ENCODE measurements at places on chromosomes 5 and 9.

DNA sequence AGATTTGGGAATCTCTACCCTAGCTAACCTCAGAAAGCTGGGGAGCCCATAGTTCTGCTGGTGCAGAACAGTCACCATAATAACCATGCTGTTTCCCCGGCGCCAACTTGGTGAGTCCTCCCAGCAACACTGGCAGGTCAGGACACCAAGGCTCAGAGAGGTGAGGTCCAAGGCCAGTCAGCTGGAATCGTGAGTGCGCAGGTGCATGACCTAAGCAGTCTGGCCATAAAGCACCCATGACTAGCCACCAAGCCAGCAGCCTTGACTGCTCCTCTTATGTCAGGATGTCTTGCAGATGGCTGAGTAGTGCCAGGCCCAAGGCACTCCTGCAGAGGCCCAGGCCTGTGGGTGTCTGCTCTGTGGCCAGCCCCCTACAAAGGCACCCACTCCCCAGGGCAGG is 2.6 kb downstream of the RNF44 start:
- peak overlapping the region; percentile 100 for H3K27ac ChIP-seq
- no peak for DNase-seq
- H3K4me1 ChIP-seq = peaks cover 60% of the 10 kb centered on the region
- peak overlapping the region; percentile 96 for H3K4me3 ChIP-seq
- H3K27me3 ChIP-seq = no peaks in the 10 kb centered on the region

DNA sequence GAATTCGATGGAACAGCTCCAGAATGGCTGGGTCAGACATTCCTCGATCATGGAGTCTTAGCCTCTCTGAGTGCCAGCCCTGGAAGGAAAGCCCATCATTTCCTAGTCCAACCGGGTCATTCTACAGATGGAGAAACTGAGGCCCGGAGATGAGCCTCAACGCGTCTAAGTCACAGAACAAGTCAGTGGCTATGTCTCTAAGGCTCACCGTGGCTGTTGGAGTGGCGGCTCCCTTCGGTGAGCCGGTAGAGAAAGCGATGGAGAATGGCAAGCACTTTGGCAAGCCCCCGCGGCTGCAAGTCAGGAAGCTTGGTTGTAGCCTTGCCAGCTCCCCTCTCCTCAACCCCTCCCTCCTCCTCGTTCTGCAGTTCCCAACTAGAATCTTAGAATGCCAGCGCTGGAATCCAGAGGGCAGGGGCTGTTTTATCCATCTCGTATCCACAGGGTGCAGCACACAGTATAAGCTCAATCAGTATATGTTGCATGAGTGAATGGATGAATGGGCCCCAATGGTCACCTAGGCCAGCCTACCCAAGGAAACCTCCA is 438 bp upstream of the ARSI start:
- H3K27ac ChIP-seq = no peak overlapping the region
- H3K4me1 ChIP-seq = no peaks in the 10 kb centered on the region
- no peaks in the 10 kb centered on the region for H3K36me3 ChIP-seq
- peaks cover 58% of the 10 kb centered on the region for H3K27me3 ChIP-seq
- no peak overlapping the region for H3K4me3 ChIP-seq

GRCh38 chr5:32443145-32443540 is 1.4 kb downstream of the ZFR start:
- H3K27ac ChIP-seq = peak overlapping the region; percentile 90
- DNase-seq = no peak
- H3K27me3 ChIP-seq = peaks cover 16% of the 10 kb centered on the region
- peaks cover 34% of the 10 kb centered on the region for H3K4me1 ChIP-seq
- H3K36me3 ChIP-seq = peaks cover 16% of the 10 kb centered on the region

DNA sequence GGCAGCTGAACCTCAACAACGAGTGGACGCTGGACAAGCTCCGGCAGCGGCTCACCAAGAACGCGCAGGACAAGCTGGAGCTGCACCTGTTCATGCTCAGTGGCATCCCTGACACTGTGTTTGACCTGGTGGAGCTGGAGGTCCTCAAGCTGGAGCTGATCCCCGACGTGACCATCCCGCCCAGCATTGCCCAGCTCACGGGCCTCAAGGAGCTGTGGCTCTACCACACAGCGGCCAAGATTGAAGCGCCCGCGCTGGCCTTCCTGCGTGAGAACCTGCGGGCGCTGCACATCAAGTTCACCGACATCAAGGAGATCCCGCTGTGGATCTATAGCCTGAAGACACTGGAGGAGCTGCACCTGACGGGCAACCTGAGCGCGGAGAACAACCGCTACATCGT is 12.4 kb upstream of the PHYHD1 start:
- H3K27me3 ChIP-seq = no peaks in the 10 kb centered on the region
- no peak overlapping the region for H3K4me3 ChIP-seq
- peaks cover 66% of the 10 kb centered on the region for H3K36me3 ChIP-seq
- no peak overlapping the region for H3K27ac ChIP-seq

- DNase-seq = no peak
- H3K27me3 ChIP-seq = no peaks in the 10 kb centered on the region
- H3K4me3 ChIP-seq = no peak overlapping the region
- H3K36me3 ChIP-seq = no peaks in the 10 kb centered on the region
Measured at GRCh38 chr9:105299190-105299854, 54.9 kb downstream of the SLC44A1 start.

GRCh38 chr9:111438541-111439235 is 45.5 kb downstream of the ECPAS start:
- no peak overlapping the region for H3K27ac ChIP-seq
- no peaks in the 10 kb centered on the region for H3K4me1 ChIP-seq
- no peak overlapping the region for H3K4me3 ChIP-seq

- no peaks in the 10 kb centered on the region for H3K4me1 ChIP-seq
- no peak for DNase-seq
- H3K4me3 ChIP-seq = no peak overlapping the region
Measured at GRCh38 chr9:129720181-129720864, 32.5 kb downstream of the PTGES start.

DNA sequence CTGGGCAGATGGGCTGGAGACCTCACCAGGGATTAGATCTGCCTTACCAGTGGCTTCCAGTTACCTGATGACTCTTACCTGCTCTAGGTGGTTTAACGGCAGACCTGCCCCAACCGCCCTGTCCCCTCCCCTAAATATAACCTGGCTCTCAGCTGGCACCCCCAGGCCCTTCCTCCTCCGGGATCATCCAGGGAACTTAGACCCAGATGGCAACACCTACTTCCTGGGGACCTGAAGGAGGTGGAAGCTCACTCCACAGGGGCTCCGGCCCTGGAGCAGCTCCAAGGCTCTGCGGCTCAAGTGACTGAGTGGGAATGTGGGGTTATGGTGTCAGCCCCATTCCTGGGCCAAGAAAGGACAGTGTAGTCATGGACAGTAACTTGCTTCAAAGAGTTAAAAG is 130.4 kb downstream of the OLFM1 start:
- H3K4me1 ChIP-seq = no peaks in the 10 kb centered on the region
- peaks cover 19% of the 10 kb centered on the region for H3K27me3 ChIP-seq
- no peak overlapping the region for H3K27ac ChIP-seq
- no peak overlapping the region for H3K4me3 ChIP-seq

GRCh38 chr5:80355686-80356085 is 35.9 kb downstream of the SPZ1 start:
- peaks cover 7% of the 10 kb centered on the region for H3K27me3 ChIP-seq
- DNase-seq = no peak
- no peaks in the 10 kb centered on the region for H3K4me1 ChIP-seq

GRCh38 chr9:15357050-15357653 is 50.1 kb upstream of the TTC39B start:
- H3K27ac ChIP-seq = no peak overlapping the region
- H3K4me3 ChIP-seq = no peak overlapping the region
- no peaks in the 10 kb centered on the region for H3K36me3 ChIP-seq
- H3K4me1 ChIP-seq = peaks cover 26% of the 10 kb centered on the region
- peak; percentile 32 for DNase-seq
- H3K27me3 ChIP-seq = no peaks in the 10 kb centered on the region

DNA sequence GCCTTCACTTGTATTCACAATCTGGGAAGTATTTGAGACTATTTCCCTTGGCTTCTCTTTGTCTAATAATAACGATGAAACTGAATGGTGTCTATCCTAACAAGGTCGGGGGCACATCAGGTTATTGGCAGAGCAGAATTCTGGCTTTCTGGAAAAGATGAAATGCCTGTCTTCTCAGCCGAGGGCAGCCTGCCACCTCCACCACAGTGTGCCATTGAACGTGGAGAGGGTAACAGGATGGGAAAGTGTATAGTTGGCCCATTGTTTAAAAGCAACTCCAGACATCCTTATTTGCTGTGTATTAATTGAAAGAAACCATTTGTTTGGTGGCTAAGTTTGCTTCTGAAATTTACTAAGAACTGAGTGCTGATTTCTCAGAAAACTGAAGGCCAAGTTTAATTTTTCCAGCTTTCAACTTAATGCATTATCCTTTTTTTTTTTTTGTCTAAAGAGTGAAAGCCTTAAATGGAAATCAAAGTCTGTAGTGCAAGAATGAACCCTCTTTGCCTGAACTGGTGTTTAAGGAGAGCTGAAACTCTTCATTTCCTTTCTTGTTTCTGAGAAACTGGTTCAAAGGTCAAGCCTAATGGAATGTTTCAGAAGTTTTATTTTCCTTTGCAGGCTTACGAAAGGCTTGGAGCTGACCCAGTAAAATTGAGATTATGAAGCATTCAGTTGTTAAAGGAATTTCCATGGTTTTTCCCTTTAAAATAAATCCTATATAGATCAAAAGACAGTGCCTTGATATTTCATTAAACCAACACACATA is 563.7 kb upstream of the DAP start:
- H3K27me3 ChIP-seq = no peaks in the 10 kb centered on the region
- no peak overlapping the region for H3K27ac ChIP-seq
- H3K4me1 ChIP-seq = no peaks in the 10 kb centered on the region
- DNase-seq = no peak

DNA sequence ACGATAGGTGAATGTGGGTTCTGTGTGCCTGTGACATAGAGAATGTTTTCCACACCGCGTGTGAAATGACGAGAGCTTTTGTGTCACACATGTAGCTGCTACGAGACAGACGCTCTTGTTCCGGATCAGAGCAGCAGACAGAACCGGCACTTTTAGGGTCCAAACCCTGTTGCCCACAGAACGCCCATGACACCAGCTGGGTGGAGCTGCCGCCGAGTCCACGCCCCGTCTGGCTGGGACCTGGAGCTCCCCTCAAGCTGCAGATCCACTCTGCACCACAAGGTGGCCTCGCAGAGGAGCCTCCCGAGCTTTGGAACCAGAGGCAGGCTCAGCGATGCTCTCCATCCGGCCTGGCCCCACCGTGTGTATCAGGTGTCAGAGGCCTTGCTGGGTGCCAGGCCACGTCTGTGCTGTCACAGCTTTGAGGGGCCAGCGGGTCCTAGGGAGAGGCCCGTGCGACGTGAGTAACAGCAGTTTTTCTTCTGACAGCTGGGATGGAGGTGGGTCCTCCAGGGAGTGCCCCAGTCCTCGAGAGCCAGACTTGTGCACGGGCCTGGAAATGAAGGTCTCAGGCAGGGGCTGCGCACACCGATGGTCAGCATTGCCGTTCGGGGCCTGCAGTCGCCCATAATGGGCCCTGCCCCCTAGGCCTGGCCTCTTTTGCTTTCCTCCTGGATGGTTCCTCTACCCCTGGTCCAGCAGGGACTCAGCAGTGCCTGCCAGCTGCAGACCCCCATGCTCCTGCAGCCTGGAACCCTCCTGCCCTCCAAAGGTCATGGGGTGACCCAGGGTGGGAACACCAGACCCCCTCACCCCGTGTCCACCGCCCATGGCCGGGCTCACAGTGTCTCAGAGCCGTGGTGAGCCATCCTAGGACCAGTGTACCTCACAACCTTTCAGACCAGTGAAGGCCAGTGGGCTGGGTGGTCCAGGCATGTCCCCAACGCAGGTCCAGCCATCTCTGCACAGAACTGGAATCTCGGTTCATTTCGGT is 2.5 kb upstream of the LRRC14B start:
- no peaks in the 10 kb centered on the region for H3K36me3 ChIP-seq
- no peak overlapping the region for H3K27ac ChIP-seq
- DNase-seq = peak; percentile 93
- H3K27me3 ChIP-seq = peaks cover 31% of the 10 kb centered on the region
- H3K4me1 ChIP-seq = peaks cover 9% of the 10 kb centered on the region

GRCh38 chr5:106121972-106122605 is 1548.6 kb downstream of the EFNA5 start:
- DNase-seq = peak; percentile 23
- H3K27ac ChIP-seq = no peak overlapping the region
- H3K4me3 ChIP-seq = no peak overlapping the region
- no peaks in the 10 kb centered on the region for H3K36me3 ChIP-seq
- H3K27me3 ChIP-seq = no peaks in the 10 kb centered on the region

- H3K4me1 ChIP-seq = peaks cover 19% of the 10 kb centered on the region
- H3K4me3 ChIP-seq = no peak overlapping the region
- H3K27me3 ChIP-seq = peaks cover 8% of the 10 kb centered on the region
- DNase-seq = no peak
- H3K36me3 ChIP-seq = no peaks in the 10 kb centered on the region
- H3K27ac ChIP-seq = no peak overlapping the region
Measured at GRCh38 chr9:100602342-100602801, 24.5 kb downstream of the CAVIN4 start.

DNA sequence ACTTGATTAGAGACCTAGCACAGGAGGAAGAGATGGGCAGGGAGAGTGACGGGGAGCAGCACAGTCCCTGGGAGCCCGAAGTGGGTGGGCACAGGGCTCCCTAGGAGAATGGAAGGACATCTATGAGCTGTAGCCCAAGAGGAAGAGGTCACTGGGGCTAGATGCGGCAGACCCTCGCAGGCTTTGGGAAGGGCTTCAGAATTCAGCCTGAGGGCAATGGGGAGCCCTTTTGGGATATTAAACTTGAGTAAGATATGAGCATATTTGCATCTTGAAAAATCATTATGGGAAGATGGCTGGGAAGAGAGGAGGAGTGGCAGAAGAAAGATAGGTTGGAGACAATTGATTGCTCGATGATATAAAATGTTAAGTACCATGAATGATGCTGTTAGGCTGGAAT is 48.9 kb upstream of the IL17B start:
- H3K27ac ChIP-seq = no peak overlapping the region
- no peaks in the 10 kb centered on the region for H3K36me3 ChIP-seq
- H3K4me1 ChIP-seq = peaks cover 15% of the 10 kb centered on the region
- no peak for DNase-seq

DNA sequence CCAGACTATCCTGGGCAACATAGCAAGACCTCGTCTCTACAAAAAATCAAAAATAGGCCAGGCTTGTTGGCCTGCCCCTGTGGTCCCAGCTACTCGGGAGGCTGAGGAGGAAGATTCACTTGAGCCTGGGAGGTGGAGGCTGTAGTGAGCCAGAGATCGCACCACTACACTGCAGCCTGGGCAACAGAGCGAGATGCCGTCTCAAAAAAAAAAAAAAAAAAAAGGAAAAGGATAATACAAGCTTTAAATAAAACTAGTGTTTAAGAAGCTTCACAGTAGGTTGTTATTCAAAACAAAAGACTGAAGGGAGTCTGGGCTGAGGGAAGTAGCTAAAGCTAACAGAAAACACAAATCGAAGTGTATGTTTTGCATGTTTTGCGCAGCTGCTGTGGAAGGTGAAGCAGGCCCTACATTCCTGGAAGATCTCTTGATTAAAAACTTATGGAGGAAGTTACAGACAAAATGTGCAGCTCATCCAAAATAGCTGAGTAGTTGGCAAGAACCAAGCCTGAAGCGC is 581 bp upstream of the C9orf40 start:
- peak; percentile 23 for DNase-seq
- peak overlapping the region; percentile 90 for H3K27ac ChIP-seq
- peaks cover 13% of the 10 kb centered on the region for H3K36me3 ChIP-seq
- H3K27me3 ChIP-seq = no peaks in the 10 kb centered on the region

All from activated naive CD4-positive, alpha-beta T cell treated with anti-CD3 and anti-CD28 coated beads, Interleukin-2, amount 10 ng/mL, durations not matched to agents 7 days and 5 days (primary cell).